ENCODE measurements at places on chromosomes 4 and X.

GRCh38 chr4:159787901-159788300 is 685.0 kb downstream of the RAPGEF2 start:
- no peak for DNase-seq

DNA sequence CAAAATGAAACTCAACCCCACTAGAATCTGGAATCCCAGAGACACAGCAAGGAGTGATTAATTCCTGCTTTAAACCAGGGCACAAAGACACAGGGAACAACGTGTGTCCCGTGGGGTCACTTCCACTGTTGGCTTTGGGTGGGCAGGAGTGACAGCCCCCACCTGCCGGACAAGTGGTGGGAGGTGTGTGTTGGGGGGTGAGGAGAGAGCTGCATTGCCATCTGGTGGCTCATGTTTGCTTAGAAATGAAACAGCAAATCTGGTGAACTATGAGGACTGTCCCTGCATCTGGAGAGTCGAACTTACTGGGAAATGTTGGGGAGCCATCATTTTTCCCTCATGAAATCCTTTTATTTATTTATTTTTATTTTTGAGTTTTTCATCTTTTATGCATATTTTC is 75.9 kb upstream of the AFAP1 start:
- no peak for DNase-seq

GRCh38 chrX:78387364-78387763 is 60.0 kb upstream of the CYSLTR1 start:
- no peak for DNase-seq

GRCh38 chr4:145815027-145815612 is 123.5 kb downstream of the ZNF827 start:
- DNase-seq: no peak

DNA sequence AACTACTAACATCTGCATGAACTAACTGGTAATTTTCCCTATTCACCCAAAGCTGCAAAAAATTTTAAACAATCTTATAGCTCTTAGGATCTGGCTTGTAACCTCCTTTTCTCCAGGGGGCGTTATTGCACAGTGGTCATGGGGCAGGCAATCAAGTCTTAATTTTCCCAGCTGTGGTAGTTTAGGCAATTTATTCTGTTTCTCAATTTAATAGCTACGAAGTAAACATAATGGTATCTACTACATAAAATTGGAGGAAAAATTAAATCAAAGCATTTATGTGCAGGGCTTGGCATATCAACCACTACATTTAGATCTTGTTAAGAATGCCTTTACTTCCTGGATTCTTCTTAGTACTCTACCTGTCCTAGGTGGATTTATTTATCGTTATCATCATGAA is 137.4 kb upstream of the GUCY1A1 start:
- no peak for DNase-seq

- no peak for DNase-seq
Measured at GRCh38 chrX:45070116-45071007, 130.3 kb downstream of the DIPK2B start.

DNA sequence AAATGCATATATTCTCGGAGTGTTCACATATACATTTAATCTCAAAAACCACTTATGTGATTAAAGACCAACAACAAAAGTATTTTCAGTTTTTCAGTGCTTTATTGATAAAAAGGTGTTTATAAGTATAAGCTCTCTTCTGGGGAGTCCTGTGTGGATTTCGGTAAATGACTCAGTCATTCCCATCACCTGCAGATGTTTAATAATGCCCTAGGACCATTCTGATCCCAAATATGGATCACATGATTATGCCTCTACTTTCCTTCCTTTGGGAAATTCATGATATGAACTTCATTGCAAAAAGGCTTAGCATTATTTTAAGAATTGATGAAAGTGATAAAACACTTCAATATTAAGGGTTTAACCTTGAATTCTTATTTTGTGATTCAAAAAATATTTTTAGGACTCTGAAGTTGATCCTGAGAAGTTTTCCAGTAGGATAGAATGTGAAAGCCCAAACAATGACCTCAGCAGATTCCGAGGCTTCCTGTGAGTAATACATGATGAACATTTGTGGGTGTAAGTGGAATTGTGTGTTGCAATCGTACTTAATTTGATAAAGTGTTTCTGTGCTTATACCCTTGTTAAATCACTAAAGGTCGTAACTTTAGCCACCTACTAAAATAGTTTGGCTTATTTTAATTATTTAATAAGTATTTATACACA is 40.2 kb downstream of the ATP10D start:
- DNase-seq: peak; percentile 34

DNA sequence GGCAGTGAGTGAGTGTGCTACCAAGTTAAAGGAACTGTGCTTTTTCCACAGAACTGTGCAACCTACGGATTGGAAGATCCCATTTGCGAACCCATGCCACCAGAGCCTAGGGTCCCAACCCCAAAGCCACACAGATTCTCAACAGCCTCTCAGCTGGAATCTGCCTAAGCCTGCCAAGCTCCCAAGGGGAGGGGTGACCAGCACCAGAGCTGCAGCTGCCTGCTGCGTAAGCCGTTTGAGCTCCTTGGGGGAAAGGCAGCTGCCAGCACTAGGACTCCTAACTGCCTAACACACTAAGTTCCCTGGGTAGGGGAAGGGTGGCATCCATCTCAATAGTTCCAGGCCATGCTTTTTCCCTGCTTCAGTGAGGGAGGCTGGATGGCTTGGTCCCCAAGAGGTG is 738.1 kb upstream of the PRKX start:
- DNase-seq: no peak

DNA sequence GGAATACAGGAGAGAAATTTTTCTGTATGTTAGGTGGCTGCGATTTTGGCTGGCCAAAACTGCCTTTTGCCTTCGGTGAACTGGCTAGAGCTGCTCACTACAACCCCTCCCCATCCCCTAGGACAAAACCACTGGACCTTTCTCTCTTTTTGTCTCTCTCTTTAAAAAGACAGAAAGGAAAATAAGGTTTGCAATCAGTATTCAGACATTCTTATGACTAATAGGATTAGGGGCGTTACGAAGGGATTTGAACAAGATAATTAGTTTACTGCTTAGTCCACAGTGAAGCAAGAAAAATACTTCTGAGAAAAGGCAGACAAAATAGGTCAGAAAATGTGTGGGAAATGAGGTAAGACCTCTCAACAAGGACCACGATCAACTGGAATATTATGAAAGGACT is 180.4 kb downstream of the SLIT2 start:
- no peak for DNase-seq

- DNase-seq: no peak
Measured at GRCh38 chr4:7650606-7651385, 216.1 kb upstream of the PSAPL1 start.

- DNase-seq: no peak
Measured at GRCh38 chr4:182894681-182895275, 22.4 kb downstream of the DCTD start.

- DNase-seq: no peak
Measured at GRCh38 chr4:167233685-167234315, 494 bp downstream of the SPOCK3 start.

DNA sequence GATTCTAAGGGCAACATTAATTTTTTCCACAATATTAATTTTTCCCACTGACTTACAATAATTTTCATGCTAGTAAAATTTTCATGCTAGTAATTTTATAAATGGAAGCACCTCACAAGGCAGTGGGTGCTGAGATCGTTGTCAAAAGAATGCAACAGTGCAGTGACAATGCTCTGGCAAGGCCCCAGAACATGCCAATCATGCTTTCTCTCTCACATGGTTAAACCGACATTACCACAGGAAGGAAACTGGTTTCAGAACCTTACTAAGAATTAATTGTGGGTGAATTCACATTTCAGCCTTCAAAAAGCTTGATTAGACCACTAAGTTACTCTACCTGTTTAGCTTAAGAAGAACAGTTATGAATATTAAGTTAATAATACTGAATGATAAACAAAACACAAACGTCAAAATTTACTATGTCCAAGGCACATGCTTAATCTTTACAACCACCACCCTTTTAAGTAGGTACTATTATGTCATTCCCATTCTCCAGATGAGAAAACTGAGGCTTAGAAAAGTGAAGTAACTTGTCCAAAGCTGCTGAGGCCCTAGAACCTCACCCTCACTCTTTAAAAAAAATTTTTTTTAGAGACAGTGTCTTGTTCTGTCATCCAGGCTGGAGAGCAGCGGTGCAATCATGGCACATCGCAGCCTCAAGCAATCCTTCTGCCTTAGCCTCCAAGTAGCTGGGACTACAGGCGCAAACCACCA is 10.0 kb upstream of the OPHN1 start:
- DNase-seq: peak; percentile 26

DNA sequence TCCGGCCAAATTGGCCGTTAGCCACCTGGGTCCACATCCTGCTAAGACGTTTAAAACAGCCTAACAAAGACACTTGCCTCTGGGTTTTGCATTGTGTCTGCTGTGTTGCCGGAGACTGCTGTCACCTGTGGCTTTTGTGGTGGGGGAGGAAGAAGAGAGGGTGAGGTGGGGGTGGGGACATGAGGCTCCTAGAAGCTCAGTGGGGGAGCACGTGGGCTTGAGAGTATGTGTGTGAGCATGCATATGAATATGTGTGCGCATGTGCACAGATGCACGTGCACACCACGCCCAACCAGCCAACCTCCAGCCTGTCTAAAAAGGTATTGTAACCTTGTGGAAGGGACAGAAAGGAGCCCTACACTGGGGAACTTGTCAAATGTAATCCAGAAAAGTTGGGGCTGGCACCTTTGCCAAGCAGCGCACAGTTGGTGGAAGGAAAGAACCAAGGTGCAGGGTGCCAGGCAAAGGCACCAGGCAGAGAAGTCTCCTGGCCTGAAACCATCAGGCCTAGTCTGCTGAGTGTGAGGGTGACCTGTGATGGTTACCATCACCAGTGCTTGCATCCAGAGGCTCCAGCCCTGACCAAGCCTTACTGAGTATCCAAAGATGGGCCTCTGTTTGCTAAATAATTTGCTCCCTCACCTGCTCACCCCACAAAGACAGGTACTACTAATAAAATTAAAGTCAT is 10.1 kb upstream of the SASH3 start:
- DNase-seq: no peak

DNA sequence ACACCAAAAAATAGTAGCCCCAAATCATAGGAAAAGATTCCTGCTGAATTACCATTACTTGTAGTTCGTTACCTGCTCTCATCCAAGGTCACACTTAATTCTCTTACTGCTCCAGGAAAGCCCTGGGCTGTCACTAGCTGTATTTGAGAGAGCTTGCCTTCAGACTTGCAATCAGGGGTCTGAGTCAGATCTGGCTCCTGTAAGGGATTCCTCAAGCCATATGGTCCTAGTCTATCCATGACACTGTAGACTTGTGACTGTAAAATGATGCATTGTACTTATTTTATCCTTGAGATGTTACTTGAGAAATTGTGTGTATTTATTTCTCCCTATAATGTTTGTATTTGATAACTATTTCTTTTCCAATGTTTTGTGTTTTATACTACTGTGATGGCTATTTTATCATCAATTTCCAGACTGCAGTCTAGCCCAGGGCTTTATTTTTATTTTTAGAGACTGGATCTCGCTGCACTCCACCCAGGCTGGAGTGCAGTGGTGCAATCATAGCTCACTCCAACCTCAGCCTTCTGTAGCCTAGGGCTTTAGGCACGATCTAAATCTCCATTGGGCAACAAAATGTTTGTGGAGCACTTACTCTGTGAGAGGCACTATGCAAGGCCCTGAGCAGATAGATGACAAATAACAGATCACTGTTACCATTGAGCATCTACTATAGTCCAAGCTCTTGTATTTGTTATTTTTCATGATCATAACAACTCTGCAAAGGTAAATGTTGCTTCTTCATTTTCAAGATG is 24.2 kb downstream of the ERVMER34-1 start:
- DNase-seq: peak; percentile 24

DNA sequence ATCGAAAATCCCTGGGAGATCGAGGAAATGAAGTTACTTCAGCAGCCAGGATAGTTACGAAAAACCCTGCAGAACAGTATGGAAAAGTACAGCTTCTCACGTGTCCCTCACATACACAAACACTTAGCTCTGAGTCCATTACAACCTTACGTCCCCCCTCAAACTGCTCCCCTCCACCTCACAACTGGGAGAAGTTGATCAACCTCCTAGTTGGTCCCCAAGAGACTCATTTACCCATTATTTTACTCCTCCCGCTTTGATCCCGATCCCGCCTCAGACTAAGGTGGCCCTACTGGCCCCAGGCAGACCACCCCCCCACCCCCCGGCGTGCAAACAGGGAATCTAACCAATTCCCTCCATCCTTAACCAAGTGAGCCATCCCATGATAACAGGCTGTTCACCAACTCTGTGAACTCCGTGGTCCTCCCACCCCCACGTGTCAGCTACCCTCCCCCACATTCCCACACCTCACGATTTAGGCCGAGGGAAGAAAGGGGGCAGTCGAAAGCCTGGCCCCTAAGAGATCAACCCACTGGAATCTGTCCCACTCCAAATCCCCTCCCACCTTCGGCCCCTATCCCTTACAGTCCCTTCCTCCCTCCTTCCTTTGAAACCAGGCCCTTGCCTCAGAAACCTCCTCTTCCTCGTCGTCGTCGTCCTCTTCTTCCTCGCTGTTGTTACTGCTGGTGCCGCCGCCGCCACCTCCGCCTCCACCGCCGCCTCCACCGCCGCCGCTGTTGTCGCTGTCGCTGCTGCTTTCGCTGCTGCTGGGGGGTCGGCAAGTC is 755 bp downstream of the ANKRD17 start:
- peak; percentile 26 for DNase-seq

GRCh38 chr4:185464183-185464582 is 7.3 kb downstream of the CCDC110 start:
- DNase-seq: no peak

GRCh38 chr4:52643785-52644244 is 15.3 kb downstream of the USP46 start:
- DNase-seq: no peak

- no peak for DNase-seq
Measured at GRCh38 chr4:105414316-105414715, 59.5 kb downstream of the PPA2 start.

DNA sequence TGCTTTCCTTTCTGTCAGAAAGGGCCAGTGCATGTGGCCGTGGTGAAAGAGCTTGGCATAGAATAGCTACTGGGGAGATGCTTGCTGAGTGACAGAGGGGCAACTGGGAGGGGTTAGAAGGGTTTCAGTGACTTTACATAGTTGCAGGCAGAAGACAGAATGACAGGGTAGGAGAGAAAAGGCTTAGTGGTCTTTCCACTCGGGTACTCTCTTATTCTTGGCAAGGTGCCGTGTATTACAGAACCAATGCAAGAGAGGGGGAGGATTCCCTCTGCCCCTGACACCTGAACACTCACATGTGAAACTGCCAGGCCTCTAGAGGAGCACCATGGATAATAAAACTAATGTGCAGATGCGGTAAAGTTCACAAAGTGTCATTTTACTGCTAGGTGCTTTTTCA is 228.2 kb downstream of the MGST2 start:
- no peak for DNase-seq

- no peak for DNase-seq
Measured at GRCh38 chr4:80017125-80017854, 55.7 kb downstream of the ANTXR2 start.

DNA sequence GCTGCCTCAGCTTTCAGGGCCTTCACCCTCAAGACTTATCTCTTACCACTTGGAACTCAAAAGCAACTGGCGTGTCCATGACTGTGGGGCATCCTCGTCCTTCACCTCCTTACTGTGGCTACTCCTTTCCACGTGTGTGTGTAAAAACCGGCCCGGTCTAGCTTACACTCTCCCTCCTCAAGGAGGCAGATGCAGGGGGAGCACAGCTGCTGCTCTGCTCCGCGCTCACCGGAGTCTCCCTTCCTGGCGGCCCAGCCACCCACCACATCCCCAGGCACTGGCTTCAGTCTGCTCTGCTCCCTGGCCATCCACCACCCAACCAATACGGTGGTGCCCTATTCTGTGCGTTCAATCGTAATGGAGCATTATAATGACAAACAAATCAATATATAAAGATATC is 8.3 kb downstream of the RNF212 start:
- no peak for DNase-seq

- no peak for DNase-seq
Measured at GRCh38 chr4:138189206-138189605, 52.9 kb downstream of the SLC7A11 start.

- DNase-seq: no peak
Measured at GRCh38 chr4:182736207-182736606, 181.0 kb downstream of the DCTD start.

Data from upper lobe of left lung (tissue), 6 donors.